ENCODE measurements at places on chromosomes 7 and 10.

DNA sequence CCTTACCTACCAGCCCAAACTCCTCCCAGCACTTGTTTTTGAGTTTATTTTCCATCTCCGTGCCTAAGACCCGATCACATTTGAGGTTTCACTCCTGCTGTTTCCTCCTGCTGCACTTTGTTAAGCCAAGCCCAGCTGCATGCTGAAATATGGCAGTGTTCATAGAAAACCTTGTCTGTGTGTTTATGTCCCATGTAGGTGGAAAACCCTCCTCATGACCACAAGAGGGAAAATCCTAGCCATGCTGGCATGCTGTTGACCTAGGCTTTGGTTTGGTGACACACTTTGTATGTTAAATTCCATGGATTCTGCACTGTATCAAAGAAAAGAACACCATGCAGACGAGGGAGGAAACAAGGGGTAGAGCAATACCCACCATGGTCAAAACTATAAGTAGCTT, 154.4 kb downstream of the CUBN start:
- no peak for DNase-seq

GRCh38 chr7:90407484-90407821, 4.2 kb downstream of the CLDN12 start:
- no peak for DNase-seq

DNA sequence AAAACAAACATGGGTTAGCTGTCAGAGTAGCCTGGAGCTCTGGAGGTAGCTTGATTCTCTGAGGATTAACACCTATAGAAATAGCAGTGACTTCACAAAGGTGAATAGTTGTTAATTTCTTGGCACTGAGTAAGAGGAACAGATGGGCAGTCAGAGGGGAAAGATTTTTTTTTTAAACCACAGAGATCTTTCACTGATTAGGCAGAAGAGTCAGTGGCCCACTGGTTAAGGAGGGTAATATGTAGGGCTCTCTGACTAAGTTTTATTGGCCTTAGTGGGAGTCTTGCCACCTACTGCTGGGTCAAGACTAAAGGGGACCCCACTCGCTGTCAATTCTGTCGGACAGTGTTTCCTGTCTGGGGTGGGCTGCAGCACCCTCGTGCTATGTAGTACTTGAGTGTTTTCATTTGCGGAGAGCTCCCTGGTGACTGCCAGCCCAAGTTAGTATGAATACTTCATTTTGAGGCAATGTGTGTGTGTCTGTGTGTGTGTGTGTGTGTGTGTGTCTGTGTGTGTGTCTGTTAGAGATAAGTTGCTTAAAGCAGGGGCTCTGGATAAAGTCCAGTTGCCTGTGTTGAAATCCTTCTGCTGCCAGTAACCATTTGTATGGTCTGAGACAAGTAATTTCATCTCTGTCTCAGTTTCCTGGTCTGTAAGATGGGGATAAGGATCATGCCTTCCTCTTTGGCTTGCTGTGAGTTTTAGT, 145.2 kb downstream of the ARID5B start:
- no peak for DNase-seq

DNA sequence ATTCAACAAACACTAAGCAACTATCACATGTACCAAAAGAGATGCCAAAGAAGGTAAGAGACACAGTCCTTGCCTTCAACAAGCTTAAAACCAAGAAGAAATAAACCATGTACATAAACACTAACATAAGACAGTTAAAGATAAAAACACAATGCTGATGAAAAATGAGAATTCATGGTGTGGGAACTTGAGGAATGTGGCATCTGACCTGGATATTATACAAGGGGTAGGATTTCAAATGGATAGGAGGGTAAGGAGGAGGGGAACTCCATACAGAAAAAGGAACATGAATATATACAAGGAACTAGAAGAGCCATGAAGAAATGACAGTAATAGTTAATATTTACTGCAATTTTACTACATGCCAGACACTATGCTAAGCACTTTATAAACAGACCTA, 11.0 kb downstream of the HIBADH start:
- DNase-seq = no peak

GRCh38 chr10:103542764-103543616, 49.5 kb downstream of the NEURL1 start:
- no peak for DNase-seq

DNA sequence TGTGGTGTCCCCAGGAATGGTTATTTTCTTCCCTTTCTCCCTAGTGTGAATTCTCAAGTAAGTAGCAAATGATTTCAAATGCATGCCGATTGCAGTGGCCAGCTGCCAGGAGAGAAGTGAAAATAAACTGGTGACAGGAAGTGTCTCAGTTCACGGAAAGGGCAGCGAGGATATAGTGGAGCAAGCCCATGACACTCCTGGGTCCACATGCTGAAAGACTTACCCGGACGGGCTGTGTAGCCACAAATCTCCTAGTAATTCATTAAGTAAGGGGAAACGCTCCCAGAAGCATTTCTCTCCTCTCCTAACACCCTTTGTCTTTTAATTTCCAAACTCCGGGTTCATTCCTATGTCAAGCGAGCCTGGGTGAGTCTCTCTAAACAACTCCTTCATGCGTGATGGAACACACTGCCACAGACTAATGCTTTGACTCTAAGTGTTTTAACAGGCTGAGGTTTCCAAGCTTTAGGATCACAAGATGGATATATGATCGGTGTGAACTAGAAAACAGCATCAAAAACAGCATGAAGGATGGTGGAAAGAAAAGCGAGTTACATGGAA, 125.6 kb downstream of the CYP26A1 start:
- no peak for DNase-seq

DNA sequence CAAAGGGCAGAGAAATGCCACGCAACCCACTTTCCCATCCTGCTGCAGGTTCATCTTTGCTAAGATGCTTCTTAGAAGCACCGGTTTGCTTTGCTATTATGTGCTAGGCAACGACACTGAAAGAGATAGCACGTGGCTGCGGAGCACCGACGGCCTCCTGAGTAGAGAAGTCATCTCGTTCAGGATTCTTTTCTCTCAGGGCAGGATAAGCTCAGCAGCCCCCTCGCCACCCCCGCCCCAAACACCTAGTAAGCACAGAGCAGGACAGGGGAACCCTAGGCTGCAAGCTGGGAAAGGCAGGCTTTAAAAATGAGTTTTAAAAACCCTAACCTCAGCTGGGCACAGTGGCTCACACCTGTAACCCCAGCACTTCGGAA, 15.0 kb downstream of the ASB13 start:
- no peak for DNase-seq

GRCh38 chr10:107618504-107618994, 454.0 kb upstream of the SORCS1 start:
- DNase-seq = no peak

GRCh38 chr10:52347327-52347667, 33.2 kb downstream of the DKK1 start:
- no peak for DNase-seq

GRCh38 chr10:38730076-38730475, 635.9 kb downstream of the ZNF37A start:
- no peak for DNase-seq

DNA sequence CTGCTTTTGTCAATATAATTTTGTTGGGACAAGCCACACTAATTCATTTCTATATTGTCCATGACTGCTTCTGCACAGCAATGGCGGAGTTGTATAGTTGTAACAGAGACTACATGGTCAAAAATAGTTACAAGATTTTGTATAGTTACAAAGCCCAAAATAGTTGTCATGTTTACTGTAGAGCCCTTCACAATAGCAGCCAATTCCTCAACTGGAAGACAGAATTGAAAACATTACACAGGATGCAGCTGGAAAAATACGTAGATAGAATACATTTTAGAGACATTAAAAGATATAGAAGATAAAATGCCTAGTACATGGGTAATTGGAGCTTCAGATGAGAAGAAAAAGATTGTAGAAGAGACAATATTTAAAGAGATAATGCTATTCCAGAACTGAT, 156.4 kb upstream of the FEZF1 start:
- DNase-seq = no peak

DNA sequence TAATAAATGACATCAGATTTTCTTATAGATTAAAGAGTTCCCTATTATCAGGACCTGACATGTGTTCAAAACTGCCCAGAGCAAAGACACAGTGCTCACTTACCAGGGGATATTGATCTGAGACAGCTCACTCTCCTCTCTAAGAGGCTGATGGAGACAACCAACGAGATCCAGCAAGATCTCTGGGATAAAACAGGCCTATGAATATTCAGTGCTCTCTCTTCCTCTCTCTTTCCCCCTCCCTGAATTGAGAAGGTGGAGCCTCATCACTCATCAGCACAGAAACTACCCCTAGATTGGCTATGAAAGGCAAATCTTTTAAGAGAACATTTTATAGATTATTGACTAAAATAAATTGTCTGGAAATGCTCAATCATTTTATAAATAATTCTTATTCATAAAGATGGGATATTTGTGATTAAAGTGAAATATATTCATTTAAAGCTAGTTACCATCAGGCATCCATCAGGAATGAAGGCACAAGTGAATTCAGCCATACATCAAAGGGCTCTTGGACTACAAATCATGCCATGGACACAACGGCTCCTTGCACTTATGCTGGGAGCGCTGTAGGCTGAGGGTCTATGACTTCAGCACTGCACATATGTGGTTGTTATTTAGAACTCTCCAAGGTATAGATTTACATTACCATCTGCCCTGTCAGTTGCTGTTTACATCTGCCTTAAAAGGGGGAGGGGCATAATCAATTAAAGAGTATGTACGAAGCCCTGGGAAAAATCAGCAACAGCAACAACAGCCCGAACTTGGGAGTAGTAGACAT, 3.4 kb upstream of the PPP1R17 start:
- DNase-seq = no peak

DNA sequence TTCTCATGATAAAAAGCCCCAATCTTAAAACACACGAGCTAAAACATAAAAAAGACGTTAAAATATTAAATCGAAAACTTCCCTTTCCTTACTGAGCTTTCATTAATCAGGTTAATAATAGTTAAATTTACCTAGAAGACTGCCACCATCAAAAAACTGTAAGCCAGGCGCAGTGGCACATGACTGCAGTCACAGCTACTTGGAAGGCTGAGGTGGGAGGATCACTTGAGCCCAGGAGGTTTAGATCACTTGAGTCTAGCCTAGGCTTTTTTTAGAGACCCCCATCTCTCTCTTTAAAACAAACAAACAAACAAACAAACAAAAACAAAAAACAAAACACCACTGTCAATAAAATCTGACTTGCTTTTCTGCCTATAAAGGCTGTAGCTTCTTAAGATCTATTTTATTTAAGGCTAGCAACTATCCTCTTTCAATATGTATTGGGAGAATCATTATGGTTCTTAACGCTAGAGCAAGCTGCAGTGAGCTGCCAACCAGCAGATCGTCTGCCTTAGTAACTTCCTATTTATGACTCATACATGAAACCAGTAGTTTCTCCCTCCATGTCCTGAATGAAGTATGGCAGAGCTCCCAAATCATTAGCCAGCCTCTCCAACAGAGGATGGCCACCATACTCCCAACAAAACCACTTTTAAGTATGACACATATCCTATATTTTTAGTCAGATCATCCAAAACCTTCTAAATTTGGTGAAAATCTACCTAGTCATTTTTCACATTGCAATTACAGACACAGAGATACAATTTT, 163.7 kb downstream of the SRPK2 start:
- no peak for DNase-seq

DNA sequence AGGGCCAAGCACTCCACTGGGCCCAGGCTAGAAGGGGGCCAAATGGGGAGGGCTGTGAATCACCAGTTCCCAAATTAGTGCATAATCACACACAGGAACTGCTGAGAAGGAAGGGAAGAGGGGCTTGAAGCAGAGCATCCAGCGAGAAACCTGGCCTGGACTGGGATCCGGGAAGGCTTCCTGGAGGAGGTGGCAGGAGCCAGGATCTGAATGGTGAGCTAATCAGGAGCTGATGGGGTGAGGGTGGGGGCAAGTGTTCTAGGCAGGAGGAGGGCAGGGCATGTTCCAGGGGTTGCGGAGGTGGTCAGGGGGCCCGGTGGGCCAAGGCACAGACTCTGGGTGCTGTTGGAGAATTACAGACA, 12.6 kb downstream of the PWWP2B start:
- no peak for DNase-seq

DNA sequence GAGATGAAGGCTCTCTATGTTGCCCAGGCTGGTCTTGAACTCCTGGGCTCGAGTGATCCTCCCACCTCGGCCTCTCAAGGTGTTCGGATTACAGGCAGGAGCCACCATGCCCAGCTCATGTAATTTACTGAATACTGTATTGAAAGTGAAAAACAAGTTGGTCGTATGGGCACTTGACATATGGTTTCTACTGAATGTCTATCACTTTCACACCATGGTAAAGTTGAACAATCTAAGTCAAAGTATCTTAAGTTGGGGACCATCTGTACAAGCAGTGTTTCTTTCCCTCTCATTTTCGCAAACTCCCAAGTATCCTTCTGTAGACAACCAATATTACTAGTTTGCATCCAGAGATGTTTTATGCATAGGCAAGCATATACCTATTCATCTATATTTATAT, 116.6 kb downstream of the TMEM178B start:
- DNase-seq = no peak

DNA sequence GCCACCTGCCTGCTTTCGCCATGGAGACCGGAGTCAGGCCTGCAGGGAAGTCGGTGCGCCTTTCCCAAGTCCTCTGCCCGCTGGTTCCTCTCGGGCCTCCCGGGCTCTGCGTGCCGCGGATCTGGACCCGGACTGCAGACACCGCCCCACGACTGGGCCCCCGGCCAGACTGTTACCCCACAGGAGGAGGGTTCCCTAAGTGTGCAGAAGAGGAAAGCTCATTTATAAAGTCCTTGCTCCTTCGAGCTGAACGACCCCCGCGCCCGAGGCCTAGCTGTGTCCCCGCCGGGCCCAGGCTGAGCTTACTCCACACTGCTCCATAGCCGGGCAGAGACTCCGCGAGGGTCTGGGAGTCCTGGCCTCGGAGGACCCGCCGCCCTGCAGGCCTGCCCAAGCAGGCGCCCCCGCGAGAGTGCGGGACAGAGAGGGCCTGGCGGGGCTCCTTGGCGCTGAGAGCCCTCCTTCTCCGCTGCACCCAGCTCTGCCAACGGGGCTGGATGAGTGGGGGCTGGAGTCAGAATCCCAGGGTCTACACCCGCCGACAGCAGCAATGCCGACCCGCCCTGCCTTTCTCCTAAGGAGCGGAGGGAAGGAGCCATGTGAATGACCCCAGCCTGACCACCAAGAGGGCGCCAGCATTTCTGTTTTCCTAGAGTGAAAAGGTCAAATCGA, 8.3 kb downstream of the EN2 start:
- DNase-seq = no peak

- DNase-seq = no peak
Measured at GRCh38 chr7:103149808-103150180, 895 bp upstream of the NAPEPLD start.

DNA sequence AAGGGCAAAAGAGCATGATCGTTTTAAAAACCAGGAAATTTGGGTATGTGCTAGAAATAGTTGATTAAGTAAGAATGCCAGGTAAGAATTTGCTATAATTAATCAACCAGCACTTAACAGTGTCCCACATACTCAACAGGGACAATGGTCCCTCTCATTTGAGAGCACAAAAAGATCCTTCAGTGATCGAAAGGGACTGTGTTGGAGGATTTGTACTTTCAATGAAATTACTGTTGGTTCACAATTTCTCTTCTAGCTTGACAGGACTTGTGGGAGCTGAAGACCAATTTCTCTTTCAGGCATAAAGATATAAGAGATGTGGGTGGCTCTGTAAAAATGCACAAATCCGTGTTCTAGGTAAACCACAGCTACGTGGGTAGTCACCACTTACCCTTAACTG, 12.5 kb upstream of the PLEKHS1 start:
- DNase-seq = no peak

Data from stimulated activated CD4-positive, alpha-beta T cell treated with anti-CD3 and anti-CD28 coated beads, Interleukin-15, amount 100 ng/mL, for 48 hours (primary cell).